Right forelimb (tissue), 1 donor: ENCODE measurements at places on chromosomes 3 and 15.

- no peak for DNase-seq
Measured at GRCh38 chr3:31105011-31105410, 210.6 kb upstream of the GADL1 start.

- no peak for DNase-seq
Measured at GRCh38 chr3:122609798-122610559, 32.5 kb downstream of the PARP15 start.

DNA sequence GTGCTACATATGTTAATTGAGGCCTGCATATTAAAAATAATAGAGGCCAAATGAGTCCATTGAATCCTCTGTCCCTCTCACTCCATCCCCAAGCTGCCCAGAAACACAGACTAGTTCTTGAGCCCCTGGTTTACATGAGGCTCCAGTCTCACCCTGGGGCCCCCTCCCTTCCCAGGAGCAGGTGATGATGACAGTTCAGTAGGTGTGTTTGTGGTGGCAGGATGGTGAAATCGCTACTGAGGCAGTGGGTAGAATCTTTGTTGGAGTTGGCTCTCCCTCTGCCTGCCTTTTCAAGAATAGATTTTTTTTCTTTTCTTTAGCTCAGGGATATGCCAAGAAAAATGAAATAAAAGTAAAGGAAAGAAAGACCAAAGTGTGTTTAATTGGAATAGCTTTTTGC is 288.7 kb downstream of the EPHB1 start:
- DNase-seq: no peak

- no peak for DNase-seq
Measured at GRCh38 chr15:70826634-70827033, 27.3 kb downstream of the LARP6 start.

DNA sequence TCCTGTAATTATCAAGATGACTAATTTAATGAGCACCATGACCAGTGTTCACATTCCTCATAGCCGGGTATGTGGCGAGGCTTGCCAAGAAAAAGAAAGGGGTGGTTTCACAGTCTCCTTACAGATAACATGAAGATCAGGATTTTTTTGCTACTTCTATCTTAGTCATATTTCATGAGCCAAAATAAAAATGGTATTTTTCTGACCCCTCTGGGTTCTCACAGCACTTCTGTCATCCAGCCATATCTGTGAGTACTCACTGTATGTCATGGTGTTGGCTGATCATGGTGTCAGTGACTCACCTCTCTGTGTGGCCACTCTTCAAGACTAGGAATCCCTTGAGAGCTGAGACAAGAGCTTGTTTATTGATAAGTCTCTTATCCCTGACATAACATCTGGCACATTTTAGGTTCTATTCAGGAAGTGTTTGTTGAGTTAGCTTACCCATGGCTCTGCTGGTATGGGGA is 130.5 kb upstream of the LMCD1 start:
- no peak for DNase-seq

- no peak for DNase-seq
Measured at GRCh38 chr3:129119365-129120100, 2.1 kb downstream of the RAB43 start.

DNA sequence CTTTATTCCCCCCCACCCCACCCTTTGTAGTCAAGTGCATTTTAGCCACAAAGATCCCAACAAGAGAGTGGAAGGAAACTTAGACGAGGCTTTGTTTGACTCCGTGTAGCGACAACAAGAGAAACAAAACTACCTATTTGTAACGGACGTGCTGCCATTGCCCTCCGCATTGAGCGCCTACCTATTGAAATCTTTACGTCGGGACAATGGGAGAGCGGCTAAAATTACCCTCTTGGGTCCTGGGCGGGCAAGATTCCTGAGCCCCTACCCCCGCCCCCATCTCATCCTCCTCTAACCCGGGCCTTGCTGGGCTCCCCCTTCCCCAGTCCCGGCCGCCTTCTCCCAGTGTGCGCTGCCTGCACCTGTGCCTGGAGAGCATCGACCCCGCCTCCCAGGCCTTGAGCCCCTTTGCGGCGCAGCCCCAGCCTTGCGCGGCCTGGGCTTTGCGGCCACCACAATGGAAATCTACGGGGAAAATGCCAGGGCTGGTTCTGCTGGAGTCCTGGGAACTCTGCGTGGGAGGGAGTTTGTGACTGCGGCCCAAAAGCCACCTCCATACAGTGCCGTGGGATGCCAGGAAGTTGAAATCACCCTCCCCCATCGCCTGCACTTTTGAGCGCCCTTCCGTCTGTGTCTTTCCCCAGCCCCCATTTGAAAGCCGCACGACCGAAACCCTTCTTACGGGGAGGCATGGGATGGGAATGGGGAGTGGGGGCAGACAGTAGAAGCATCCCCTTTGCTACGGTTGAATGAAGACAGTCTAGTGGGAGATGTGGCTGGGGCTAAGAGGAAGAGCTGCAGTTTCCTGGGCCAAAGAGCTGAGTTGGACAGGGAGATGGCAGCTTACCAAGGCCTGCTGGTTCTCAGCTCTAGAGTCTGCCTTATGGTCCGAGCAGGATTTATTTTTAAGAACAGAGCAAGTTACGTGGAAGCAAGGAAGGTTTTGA is 1.1 kb upstream of the SOX2 start:
- no peak for DNase-seq

GRCh38 chr3:112739252-112739965 is 98.5 kb upstream of the CCDC80 start:
- DNase-seq: no peak

DNA sequence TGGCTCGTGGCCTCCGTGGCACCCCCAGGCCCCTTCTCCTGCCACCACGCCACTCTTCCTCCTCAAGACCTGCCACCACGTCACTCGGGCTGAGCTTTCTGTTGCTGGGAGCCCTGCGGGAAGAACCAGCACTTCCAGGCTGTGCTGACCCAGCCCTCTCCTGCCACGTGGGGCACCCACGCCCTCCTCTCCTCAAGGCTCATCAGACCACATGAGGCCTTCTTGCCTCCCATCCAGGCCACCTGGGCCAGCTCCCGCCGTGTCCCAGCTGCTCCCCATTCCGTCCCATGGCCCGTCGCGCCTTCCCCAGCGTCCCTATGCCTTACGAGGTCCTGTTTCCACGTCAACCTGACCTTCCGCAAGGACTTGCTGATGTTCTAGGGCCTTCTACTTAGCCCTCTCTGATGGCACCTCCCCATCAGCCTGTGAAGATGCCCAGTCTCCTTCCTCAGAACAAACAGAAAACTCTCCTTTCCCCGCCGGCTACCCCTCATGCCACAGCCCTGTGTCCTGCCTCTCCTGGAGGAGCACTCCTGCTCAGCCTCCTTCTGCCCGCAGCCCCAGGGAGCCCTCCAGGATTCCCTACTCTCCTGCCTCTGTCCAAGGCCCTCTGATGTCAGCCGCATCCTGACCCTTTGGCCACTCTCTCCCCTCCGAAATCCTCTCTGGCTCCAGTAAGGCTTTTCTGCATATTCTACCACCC is 71.1 kb upstream of the BLM start:
- no peak for DNase-seq

GRCh38 chr3:39208463-39209055 is 16.2 kb upstream of the XIRP1 start:
- DNase-seq: no peak

- no peak for DNase-seq
Measured at GRCh38 chr3:137987723-137988122, 22.2 kb upstream of the CLDN18 start.

GRCh38 chr15:69359722-69360121 is 54.4 kb upstream of the KIF23 start:
- DNase-seq: no peak

DNA sequence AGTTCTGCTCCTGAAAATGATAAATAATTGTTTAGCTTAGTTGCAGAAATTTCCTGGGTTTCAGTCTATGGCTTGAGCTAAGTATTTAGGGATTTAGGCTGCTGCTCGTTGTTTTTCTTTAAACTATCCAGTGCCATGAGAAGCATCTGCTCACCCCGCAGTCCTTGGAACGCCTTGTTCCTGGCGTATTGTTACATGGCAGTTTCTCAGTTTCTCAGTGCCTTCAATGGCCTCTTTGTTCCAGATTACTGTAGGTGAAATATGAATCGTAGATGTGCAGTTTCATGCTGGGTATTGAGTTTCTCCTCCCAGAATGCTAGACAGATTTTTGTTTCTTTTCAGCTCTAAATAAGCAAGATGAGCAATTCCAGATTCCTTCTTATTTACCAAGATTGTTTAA is 269.5 kb upstream of the GBE1 start:
- DNase-seq: no peak

GRCh38 chr15:51496246-51496645 is 126.3 kb downstream of the DMXL2 start:
- DNase-seq: no peak

DNA sequence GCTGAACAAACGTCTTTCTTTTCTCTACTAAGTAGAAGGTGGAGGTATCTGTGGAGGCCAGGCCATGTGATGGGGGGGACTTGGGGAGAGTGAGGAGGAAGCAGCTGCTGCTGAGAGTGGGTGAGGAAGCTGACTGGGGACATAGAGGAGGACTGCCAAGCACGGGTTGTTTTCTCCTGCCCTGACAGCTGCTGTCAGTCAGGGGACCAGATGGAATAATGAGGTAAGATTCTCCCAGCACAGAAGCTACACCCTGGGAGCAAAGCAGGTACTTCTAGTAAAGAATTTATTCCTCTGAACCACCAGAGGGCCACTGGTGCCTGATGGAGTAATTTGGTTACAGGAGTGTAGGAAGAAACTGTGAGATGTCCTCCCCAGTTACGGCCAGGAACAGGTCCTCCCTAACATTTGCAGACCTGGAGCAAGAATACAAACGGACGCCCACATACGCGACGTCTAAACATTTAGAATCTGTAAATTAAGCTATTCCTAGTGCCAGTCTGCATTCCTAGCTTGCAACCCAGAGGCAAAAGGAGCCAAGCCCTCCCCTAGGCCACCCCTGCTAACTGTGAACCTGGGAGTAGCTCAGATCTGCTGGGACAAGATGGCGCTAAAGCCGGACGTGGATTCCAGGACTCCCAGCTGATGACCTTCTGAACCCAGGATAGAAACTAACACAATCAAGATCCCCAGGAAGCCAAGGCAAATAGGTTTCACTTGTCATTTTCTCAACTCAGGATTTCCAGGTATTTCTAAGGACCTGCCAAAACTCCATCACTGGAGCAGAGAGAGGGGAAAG is 14.8 kb downstream of the CRYGS start:
- DNase-seq: no peak

GRCh38 chr3:36866368-36866767 is 78.5 kb downstream of the TRANK1 start:
- DNase-seq: no peak

GRCh38 chr15:66675446-66675845 is 26.6 kb upstream of the SMAD6 start:
- no peak for DNase-seq

DNA sequence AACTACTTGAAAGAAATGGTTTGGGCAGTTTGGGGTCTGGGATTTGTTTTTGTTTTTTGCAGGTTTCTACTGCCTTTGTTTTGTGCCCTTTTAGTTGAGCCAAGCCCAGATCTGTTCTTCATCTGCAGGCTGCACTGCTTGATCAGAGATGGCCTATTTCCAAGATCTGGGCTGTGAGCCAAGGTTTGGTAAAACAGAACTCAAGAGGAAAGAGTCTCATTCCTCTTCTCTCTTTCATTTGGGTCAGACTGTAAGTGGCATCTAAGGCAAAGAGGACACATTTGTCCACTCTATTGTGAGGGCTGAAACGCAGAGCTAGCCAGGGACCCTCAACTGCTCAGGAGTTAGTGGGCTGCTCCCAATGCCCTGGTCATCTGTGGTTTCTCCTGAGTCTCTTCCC is 104.4 kb upstream of the UBE3A start:
- DNase-seq: peak; percentile 69

- DNase-seq: no peak
Measured at GRCh38 chr15:34588046-34588674, 4.7 kb upstream of the GOLGA8B start.

DNA sequence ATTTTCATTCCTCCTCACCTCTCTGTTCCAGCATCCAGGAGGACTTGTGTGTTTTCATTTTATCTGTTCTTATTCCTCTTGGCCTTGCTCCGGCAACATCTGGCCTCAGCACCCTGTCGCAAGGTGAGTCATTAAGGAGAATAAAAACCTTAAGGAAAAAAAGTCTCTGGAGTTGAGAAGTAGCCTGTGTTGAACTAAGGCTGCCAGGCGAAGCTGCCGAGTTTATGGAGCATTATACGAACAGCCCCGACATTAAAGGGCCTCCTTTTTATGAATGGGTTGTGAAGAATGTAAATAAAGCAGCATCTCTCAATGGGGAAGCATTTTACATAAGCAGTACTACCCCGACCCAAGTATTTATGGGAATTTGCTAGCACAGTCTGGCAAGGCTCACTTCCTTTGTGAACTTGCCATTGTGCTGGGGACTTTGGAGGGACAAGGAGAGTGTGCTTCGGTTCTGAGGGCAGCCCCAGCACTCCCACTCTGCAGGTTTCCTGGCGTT is 4.7 kb downstream of the BAHD1 start:
- no peak for DNase-seq

- peak; percentile 91 for DNase-seq
Measured at GRCh38 chr3:139329364-139329850, 14.4 kb upstream of the MRPS22 start.

GRCh38 chr3:105145511-105145910 is 221.2 kb upstream of the ALCAM start:
- DNase-seq: no peak

DNA sequence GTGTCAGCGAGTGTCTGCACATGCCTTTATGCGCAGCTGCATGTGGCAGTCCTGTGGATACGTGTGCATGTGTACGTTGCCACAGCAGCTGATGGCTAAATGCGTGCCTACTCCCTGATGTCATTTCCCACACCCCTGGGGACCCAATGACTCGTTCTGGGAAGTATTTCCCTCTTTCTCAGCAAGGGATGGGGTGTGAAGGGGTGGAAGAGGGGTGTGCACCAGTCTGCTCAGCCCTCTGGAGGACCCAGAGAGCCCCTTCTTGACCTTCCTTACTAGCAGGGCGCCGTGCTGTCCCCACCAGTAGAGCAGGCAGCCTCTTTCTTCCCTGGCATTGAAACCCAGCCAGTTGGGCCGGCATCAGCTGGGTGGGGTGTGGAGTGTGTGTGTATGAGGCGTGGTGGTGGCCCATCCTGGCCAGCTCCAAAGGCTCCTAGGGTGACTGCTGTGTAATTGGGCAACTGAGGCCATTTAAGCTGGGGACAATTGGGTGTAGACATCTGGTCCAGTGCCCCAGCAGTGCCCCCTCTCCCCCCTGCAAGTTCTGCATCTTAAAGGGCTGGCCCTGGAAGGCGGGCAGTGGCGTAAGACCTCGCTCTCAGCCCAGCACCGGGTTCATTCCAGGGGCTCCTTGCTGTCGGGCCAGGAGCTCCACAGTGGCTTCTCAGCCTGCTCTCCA is 19.2 kb downstream of the SNX33 start:
- DNase-seq: peak; percentile 77

DNA sequence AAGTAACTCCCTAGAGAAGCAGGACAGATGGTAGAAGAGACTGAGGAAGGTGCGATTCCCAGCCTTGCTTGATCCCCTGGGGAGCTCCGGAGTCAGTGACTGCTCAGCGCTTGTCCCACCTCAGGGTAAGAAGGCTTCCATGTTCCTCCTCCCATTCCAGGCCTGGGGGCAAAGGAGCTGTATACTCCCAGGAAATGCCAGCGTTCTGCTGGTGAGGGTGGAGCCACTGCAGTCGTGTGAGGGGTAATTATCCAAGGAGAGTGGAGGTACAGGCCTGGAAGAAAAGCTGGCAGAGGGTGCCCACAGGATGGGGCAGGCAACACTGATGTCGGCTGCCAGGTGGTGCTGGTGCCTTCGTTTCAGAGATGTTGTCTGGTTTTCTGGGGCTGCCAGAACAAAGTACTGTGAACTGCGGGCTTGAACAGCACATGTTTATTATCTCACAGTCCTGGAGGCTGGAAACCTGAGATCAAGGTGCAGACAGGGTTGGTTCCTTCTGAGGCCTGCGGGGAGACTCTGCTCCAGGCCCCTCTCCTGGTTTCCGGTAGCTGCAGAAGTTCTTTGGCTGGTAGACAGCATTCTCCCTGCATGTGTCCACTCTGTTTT is 12.1 kb upstream of the APBA2 start:
- DNase-seq: no peak

GRCh38 chr3:98329392-98330124 is 24.1 kb upstream of the OR5K4 start:
- peak; percentile 49 for DNase-seq
